ENCODE measurements at places on chromosomes 7 and 10.
A peak's percentile ranks its signal among the peaks of the same experiment; 100 is the strongest.

- no peak for DNase-seq
Measured at GRCh38 chr7:108419961-108420908, 36.0 kb downstream of the NRCAM start.

DNA sequence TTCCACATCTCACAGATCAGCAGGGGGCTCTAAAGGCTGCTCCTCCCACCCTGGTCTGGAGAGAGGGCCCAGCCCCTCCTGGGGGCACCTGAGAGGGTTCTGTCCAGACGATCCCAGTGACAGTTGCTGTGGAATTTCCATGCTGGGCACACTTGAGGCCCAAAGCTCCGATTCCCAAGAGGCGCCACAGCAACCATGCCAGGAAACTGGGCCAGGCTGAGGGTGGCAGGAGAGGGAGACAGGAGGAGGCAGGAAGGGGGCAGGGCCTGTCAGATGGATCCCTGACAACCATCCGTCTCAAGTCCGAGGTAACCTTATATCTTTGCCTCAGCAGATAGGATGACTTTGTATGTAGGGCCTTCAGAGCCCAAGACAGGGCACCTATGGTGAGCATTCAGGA is 4.3 kb upstream of the NOS3 start:
- no peak for DNase-seq

DNA sequence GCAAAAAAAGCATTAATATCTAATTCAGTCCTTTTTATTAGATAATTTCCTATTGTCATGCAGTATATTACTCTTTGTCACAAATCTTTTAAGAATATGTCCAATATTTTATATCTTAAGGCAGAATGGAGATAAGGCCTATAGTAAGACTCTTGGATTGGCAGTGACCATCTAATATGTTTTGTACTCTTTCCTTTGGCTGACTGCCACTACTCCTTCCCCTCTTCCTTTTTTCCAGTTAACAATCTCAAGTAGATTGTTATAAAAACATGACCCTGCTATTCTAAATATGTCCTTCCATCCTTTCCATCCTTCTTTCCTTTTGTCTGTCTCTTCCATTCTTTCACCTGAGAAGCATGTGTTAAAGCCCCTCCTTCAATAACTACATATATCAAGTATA is 92.8 kb upstream of the TMEM168 start:
- DNase-seq = no peak

DNA sequence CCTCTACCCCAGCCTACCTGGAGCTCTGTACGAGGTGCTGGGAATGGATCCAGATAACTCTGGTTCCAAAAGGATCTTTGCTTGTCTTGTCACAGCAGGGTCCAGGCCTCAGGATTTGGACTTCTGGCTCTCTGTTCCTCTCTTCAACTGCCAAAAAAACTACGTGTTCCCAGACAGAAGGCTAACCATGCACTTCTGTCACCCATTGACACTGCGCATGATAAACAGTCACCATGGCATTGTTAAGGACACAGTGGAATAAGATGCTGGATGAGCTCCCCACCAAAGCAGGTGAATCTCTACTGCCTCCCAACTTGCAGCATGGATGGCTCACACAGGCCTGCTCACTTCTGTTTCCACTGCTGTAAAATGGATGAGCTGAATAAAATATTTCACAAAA is 637.9 kb downstream of the TNS3 start:
- no peak for DNase-seq

GRCh38 chr10:125995726-125996304 is 99.5 kb downstream of the FANK1 start:
- no peak for DNase-seq

DNA sequence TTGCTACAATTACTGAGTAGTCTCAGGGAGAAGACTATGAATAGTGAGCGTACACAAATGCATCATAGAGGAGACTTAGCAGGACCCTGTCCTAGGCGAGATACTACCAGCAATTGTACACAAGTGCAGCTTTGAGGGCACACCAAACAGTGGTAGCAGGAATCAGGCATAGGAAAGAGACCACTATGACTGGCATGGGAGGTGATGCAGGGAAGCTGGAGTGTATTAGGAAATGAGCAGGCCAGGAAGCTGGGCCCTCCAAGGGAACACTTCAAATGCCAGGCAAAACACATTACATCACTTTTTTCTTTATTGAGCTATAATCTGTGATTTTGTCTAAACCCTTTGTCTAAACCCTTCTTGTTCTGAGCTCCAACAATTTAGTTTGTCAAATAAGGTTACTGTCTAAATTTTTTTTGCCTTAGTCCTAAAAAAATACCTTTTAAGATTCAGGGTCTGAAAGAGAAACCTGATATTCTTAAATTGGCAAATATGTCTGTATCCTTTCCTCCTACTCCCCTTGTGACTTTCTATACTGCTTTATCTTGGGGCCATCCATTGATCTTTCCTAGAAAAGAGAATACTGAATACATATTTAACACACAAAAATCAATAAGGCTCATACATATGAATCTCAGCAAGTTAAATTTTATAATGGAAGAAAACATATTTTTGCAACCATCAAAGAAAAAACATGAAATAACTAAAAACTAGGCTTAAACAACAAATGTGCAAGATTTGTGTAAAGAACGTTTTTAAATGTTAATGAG is 193.8 kb upstream of the PHYHIPL start:
- DNase-seq = no peak

- no peak for DNase-seq
Measured at GRCh38 chr10:15168291-15168785, at the start of gene NMT2. Gene NMT2 (minus strand): TSS chr10:15168693. CDS start chr10:15168612, 81 bp downstream.

DNA sequence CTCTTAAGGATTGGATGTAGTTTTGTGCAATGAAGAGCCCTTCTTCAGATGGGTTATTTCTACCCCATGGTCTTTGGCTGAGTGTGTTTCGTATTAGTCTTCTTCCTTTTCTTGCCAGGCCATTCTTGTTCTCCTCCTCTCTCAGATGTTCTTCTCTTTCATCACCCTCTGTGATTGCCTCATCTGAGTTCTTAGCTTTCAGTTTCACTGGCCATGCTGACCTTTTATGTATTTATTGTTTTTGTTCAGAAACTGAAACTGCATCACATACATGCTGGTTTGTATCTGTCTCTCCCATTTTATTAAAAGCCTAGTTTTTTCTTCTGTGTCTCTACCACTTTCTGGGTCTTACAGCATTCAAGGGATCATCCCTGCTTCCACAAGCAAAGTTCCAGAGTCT is 21.7 kb upstream of the PCGF5 start:
- DNase-seq = peak; percentile 57

DNA sequence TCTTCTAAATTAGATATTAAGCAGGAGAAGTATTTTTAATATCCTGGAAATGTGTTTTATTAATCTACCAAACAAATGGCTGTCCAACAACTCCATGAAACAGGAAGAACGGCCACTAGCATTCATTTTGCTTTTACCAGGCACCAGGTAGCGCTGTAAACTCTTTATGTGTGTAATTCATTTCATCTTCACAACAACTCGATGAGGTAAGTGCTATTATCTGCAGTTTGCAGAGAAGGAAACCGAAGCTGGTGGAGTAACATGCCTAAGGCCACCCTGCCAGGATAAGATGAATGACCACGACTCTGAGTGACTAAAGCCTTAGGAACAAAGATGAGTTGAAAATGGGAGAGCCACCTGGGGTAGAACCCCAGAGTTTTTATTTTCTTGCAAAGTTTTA is 101.2 kb downstream of the KIAA1217 start:
- peak; percentile 6 for DNase-seq

DNA sequence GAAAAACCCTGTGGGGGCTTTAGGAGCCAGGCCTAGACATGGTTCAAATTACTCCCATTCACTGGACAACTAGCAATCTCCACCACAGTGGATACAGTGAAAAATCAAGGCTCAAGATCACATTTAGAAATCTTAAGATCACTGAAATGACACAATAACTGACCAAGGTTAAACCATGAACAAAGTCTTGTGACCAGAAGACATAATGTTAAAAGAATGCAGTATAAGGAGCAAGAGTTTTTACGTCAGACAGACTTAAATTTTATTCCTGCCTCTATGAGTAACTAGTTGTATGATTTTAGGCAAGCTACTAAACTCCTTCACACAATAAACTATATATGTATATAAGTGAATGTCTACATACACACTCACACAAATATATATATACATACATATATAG is 68.5 kb downstream of the MICU1 start:
- peak; percentile 40 for DNase-seq

GRCh38 chr7:80740778-80741545 is 102.5 kb downstream of the CD36 start:
- peak; percentile 83 for DNase-seq

GRCh38 chr7:138137423-138138171 is 61.3 kb downstream of the AKR1D1 start:
- no peak for DNase-seq

Measured in EL (cell line).